ENCODE measurements at places on chromosomes 1 and 21. TPM values are rescaled to one million over a fixed set of nuclear protein-coding genes. Genes with fewer than 3 reads are reported as not detected.

HIVEP3 gene
- total RNA-seq = 2.0 TPM

AKR7A3 gene
- total RNA-seq = 0.24 TPM

CD84 gene
- not detected for total RNA-seq

TMCC2 gene
- total RNA-seq = 1.7 TPM
